ENCODE measurements at places on chromosomes 2 and 18.

GRCh38 chr2:63735263-63735662, 106.4 kb upstream of the UGP2 start:
- no peak for DNase-seq

DNA sequence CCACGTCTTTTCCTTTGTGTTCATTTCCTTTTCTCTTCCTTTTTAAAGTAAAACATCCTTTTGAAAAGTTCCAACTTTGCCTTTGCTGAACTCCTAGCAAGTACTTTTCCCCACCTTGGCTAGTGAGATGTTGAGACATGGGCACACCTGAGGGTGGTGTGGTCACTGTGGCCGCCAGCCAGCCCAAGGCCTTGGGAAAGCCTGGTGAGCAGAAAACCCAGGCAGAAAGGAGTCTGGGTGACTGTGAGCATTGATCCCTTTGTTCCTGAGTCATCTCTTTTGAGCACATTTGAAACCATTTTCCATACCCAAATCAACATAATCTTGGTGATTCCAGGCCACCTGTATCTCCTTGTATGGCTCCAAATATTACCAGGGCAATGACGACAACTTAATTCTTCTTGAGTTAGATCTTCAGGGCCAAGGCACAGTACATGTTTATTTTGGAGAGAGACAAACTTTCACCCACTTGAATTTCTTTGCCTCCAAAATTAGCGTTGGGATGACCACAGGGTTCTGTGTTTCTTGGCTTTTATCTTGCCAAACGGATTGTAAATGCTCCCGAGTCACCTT, 14.5 kb downstream of the EPAS1 start:
- no peak for DNase-seq

DNA sequence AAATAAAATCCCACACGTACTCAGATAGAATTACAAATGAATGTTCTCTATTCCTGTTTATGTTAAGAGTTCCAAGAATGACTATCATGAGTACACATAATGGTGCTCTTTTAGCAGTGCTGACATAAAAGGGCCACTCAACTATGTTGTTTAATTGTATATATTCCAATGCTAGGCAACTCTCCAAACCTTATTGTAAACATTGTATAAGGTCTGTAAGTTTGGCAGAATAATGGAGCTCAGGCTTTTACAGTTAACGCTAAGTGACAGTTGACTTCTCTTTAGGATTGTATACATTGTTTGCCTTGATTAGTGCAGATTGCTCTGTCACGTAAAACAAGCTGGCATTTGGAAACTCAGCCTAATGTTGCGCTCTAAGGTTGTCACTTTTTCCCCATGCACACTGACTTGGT, 20.8 kb downstream of the RBMS1 start:
- DNase-seq = no peak

DNA sequence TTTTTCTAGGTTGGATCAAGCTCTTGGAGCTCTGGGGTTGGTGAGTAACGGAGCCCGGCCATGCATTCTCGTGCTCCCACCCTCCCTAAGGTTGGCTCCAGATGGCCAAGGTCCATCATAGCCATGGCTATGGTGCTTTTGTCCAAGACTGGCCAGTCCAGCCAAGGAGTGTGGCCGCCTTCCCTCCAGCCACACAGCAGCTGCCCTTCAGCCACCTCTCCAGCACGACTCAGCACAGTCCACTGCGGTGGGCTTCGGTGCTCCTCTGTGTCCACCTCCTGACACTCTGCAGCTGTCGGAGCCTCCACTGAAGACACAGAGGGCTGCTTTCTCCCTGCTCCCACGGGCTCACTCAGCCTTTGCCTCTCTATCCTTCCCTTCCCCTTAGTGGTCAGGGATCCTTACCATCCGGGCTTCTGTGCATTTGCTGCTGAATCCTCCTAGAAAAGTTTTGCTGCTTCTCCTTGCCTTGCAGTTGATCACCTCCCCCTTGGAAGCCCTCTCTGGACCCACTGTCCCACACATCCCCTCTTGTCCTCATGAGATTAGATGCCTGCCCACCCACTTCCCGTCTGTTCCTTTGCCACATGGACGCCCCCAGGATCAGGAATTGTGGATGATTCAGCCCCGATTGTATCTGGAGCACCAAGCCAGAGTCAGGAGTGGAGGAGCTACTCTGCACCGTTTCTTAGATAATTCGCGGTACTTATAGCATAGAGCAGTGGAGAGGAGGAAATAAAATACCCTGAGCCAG, 177.1 kb upstream of the COPS8 start:
- DNase-seq = no peak

- no peak for DNase-seq
These were observed 862 bp downstream of the C18orf54 start for GRCh38 chr18:54358495-54359040.

DNA sequence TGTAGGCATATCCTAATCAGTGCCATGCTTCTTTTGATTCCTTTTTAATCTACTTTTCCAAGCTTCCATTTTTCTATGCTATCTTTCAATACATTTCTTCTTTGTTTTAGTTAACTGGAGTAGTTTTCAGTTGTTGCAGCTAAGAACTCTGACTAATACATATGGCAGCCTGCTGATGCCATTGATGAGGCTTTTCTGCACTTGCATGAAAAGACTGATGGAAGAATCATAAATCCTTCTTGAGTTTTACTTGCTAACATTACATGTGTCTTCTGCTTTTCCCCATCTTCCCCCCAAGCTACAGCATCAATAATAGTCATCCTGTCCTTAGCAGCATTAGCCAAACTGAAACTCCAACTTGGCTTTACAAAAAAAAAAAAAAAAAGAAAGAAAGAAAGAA, 203.3 kb downstream of the LRP1B start:
- no peak for DNase-seq

DNA sequence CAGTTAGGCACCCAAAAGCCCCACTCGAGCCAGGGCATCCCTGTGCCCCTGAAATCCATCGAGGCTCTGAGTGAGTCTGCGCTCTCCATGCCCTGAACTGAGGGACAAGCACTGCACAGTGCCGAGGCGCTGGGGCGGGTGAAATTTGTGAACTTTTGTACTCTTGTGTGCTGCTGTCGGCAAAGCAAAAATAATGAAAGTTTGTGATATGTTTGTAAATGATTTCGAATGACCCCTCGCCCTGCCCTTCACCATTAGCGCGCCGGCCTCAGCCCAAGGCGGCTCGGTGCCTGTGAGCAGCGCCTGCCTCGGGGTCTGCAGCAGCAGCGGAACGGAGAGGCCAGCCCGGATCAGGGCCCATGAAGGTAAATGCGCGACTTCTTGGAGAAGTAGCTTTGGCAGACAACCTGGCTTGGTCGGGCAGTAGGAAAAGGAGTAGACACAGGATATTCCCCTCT, 1.8 kb upstream of the HOXD4 start:
- no peak for DNase-seq

GRCh38 chr18:59459369-59460071, 100.5 kb upstream of the LMAN1 start:
- no peak for DNase-seq

- no peak for DNase-seq
These were observed 96.0 kb downstream of the TFCP2L1 start for GRCh38 chr2:121189011-121189410.

DNA sequence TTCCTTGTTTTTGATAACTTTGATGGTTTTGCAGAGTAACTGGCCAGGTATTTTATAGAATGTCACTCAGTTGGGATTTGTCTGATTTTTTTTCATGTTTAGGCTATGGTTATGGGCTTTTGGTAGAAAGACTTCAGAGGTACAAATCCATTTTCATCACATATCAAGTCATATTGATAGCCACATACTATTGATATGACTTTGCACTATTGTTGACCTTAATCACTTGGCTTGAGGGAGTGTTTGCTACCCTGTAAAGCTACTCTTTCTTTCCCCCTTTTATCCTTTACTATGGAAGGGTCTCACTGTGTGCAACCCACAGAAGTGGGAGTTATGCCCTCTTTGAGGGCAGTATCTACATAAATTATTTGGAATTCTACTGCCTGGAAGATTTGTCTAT, 109.8 kb downstream of the BABAM2 start:
- no peak for DNase-seq

Data from activated effector memory CD4-positive, alpha-beta T cell treated with Interleukin-2 at 50 U/mL for 16 hours (primary cell).